ENCODE measurements at places on chromosomes 3 and 15.

DNA sequence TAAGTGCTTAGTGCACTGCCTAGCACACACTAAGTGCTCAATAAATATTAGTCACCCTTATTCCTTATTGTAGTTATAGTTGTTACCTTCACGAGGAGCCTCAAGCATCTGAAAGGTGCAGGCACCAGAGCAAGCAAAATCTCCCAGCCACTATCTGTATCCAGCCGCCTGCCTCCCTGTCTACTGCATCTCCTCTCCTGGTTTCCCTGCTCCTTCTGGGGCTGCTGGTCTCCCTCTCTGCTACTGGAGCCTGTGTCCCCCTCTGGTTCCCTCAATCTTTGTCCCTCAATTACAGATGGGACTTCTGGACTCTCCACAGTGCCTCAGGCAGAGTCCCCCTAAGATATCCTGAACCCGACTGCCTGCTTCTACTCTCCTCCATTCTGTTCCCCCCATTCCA lies 18.8 kb downstream of the MYL3 start:
- DNase-seq, result no peak

DNA sequence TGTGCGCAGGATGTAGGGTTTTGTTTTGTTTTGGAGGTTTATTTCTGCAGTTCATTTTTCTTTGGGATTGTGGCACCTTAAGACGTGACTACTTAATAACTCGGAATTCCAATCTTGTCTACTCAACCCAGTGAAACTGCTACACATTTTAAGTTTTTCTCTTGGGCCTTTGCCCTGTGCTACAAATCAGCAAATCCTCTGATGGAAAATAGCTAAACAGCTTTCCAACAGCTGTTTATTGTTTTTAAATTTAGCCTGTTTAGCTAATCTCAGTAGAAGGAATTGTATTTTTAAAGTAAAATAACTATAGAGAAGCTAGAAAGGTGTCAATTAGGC lies 48.4 kb downstream of the OPA1 start:
- DNase-seq, result no peak

DNA sequence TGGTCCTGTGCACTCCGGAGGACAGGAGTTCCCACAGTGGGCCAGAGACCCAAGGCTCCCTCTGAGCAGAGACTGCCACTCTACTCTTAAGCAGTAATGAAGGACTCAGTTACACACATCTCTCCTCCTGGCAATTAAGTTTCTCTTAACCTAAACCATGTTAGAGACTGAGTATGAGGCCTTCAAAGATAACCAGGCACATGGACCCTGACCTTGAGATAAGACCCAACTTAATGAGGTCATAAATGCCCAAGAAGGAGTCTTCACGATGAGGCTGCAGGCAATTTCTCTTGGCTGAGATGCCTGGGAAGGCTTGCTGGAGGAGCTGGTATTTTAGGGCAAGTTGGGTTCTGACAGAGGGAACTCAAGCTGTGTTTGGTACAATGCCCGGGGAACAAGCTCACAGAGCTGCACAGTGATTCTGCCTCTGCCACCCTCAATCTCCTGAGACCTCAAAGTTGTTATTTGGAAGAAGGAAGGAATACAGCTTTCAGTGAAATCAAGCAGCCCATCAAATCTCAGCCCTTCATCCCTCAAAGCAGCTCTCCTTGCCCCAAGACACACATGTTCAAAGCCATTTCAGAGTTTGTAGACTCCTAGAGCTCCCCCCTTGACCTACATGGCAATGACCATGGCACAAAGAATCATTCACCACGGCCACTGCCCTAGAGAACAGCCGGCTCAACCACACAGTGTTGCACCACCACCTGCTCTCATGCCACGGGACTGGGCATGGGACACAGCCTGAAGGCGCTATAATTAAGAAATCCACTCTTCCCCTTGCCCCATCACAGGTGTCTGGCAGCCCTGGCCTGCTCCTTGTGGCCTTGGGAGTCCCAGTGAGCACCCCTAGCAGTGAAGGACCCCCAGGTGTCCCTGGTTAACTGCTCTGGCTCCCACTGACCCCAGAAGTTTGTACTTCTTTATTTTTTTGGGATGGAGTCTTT lies 7.1 kb downstream of the RMDN3 start:
- no peak for DNase-seq

GRCh38 chr15:26394801-26395200 lies 378.1 kb downstream of the GABRB3 start:
- no peak for DNase-seq

DNA sequence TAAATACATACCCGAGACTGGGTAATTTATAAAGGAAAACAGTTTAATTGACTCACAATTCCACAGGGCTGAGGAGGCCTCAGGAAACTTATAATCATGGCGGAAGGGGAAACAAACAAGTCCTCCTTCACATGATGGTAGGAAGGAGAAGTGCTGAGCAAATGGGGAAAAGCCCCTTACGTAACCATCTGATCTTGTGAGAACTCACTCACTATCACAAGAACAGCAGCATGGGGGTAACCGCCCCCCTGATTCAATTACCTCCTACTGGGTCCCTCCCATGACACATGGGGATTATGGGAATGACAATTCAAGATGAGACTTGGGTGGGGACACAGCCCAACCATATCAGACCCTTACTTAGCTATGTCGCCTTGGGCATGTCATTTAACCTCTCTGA lies 27.7 kb downstream of the SCG3 start:
- DNase-seq, result no peak

- no peak for DNase-seq
Measured at GRCh38 chr3:34247401-34247800, 449.0 kb downstream of the PDCD6IP start.

- no peak for DNase-seq
Measured at GRCh38 chr3:156793400-156793799, 32.8 kb upstream of the LEKR1 start.

DNA sequence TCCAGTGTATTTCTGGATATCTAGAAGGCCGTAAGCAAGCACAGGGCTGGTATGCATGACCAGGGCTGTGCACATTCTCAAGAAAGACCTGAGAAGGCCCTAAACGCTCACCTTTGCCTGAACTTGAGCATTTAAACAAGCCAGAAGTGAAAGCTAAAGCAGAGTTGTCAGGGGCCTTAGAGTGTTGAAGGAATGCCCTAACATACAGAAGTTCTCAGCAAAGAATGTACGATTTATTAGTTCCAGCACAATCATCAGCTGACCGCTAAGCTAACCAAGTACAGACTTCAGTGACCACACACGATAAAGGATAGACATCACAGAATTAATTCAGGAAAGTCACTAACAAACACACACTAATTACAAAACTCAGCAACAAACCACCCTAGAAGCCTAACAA lies 8.7 kb downstream of the HLTF start:
- DNase-seq, result no peak

DNA sequence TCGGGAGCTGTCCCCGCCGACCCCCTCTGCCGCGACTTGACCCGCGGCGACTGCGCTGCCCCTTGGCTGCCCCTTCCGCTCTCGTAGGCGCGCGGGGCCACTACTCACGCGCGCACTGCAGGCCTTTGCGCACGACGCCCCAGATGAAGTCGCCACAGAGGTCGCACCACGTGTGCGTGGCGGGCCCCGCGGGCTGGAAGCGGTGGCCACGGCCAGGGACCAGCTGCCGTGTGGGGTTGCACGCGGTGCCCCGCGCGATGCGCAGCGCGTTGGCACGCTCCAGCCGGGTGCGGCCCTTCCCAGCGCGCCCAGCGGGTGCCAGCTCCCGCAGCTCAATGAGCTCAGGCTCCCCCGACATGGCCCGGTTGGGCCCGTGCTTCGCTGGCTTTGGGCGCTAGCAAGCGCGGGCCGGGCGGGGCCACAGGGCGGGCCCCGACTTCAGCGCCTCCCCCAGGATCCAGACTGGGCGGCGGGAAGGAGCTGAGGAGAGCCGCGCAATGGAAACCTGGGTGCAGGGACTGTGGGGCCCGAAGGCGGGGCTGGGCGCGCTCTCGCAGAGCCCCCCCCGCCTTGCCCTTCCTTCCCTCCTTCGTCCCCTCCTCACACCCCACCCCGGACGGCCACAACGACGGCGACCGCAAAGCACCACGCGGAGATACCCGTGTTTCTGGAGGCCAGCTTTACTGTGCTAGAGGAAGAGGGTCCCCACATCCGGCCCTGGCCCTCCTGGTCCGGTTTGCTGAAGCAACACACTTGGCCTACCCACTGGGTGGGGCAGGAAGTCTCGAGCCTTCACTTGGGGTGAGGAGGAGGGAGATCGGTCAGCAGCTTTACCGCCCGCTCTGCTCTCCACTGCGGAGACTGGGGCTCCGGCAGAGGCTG lies at the start of gene RASSF1:
TSS of gene RASSF1 (minus strand) at position 389 of the 882 bp plus-strand sequence. CDS start at position 358, 31 bp downstream.
- peak; percentile 51 for DNase-seq

GRCh38 chr3:128337305-128337704 lies 129.4 kb downstream of the DNAJB8 start:
- DNase-seq, result no peak

- DNase-seq, result no peak
Measured at GRCh38 chr3:21357241-21357640, 393.8 kb downstream of the ZNF385D start.

GRCh38 chr15:21261396-21261964 lies 178.8 kb downstream of the POTEB3 start:
- no peak for DNase-seq

- peak; percentile 90 for DNase-seq
Measured at GRCh38 chr15:67783303-67783702, 42.0 kb upstream of the SKOR1 start.

DNA sequence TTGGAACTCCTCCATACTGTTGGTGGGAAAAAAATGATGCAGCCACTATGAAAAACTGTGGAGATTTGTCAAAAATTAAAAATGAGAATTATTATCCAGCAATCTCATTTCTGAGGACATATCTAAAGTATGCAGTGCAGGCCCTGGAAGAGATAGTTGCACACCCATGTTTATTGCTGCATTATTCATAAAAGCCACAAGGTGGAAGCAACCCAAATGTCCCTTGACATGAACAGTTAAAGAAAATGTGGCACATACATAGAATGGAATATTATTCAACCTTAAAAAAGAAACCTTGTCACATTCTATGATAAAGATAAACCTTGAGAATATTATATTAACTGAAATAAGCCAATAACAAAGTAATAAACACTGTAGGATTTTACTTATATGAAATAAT lies 80.9 kb upstream of the ARHGEF26 start:
- no peak for DNase-seq

DNA sequence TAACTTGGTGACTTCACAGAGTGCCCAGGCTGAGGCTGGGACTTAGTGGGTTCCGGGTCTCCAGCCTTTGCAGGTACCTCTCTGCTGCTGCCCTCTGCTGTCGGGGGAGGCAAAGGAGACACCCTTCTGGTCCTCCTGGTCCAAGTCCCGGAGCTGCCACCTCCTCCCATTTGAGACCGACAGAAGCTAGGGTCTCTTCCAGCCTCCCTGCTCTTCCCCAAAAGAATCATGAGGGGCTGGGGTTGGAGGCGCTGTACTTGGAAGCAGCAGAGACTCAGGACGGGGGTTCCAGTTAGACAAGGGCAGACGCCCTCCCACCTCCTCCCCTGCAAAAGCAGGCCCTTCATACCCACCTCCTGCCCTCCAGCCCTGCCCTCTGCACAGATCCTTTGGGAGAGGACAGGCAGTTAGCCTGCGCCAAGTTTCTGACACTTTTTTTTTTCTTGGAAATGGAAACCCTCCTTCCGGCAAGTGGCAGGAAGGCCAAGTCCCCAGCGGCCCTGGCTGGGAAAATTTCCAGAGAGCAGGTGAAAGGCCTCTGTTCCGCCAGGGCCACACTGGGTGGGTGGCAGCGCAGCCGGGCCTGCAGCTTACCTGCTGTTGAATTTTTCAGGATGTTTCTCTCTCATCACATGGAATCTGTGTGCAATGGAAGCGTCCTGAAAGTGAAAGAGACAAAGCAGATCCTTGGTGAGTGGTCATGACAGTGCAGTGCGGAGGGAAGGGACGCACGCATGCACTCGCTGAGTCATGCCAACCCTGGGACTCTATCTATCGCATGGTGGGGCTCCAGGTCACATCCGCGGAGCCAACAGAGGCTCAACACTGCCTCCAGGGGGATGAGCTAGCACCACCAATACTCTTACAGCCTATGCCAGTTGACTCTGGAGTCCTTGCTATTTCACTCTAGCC lies 119.9 kb downstream of the DGKG start:
- DNase-seq, result peak; percentile 43

All from DND-41 (cell line).